NCI-H2029 treated with DMSO at 0.1 percent for 48 hours (cell line): ENCODE measurements at places on chromosomes 7 and 10.

- no peak for DNase-seq
Measured at GRCh38 chr10:75597773-75598440, 166.5 kb downstream of the LRMDA start.

DNA sequence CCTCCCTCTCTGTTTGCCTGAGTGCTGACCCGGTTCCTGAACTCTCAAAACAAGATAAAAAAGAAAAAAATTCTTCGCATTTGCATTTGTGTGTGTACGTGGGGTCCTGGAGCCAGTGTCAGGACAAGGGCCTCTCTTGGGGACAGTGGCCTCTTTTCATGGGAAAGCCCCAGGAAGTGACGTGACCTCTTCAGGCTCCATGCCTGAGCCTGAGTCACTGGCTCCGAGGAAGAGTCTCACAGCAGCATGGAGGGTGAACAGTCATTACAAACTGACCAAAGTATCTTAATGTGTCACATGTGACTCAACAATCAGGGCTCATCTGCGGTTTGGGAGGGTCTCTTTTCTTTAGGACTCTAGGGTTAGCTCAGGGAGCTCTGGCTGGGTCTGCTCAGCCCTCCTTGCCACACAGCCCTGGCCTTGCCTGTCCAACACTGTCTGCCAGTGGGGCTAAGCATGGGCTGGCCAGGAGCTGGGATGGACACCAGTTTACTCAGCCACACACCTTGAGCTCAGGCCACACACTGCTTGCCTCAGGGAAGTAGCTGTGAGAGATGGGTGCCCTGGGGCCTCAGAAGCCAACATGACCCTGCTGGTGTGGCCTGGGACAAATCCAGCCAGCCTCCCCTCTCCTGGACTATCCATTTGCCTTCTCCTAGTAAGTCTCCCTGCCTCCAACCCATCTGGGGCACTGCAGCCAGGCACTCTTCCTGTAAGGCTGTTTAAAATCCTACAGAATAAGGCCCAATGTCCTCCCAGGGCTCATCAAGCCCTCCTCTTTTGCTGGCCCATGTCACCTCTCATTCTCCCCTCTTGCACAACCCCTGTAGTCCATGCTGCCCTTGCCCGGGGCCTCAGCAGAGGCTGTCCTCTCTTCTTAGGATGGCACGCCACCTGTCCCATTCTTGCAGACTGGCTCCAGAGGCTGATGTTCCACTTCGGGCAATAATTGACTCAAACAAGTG, 10.5 kb downstream of the TMEM273 start:
- DNase-seq = no peak

DNA sequence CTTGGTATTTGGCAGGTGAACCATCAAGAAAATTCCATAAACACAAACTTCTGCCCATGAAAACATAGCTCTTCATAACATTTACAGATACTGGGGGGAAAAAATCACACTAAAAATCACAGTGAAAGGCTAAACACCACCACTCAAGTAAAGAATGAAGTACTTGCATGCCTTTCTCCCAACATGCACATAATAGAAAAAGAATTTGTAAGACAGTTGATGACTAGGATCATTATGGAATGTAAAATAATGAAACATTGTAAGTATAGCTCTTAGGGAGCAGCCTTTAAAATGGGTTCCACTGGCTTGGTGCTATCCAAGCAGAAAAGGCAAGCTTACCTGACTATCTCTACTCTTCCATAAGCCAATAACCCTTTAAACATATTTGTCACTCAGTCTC, 299.9 kb upstream of the LRRN3 start:
- DNase-seq = no peak

DNA sequence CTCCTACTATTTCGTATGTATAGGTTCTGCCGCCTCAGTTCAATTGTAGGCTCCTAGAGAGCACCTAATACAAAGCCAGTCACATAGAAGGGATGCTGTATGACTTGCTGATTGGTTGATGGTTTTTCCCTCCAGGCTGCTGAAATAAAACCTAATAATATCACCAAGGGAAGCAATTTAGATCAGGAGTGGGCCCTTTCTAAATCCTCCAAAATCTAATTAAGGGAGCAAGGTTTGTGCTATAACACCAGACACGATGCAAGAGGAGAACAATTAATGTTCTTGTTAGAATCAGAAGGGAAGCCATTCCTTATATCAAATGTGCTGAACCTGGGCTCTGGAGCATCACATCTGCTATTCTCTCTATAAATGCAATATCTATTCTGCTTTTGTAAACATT, 42.0 kb upstream of the SLC13A1 start:
- DNase-seq = no peak

DNA sequence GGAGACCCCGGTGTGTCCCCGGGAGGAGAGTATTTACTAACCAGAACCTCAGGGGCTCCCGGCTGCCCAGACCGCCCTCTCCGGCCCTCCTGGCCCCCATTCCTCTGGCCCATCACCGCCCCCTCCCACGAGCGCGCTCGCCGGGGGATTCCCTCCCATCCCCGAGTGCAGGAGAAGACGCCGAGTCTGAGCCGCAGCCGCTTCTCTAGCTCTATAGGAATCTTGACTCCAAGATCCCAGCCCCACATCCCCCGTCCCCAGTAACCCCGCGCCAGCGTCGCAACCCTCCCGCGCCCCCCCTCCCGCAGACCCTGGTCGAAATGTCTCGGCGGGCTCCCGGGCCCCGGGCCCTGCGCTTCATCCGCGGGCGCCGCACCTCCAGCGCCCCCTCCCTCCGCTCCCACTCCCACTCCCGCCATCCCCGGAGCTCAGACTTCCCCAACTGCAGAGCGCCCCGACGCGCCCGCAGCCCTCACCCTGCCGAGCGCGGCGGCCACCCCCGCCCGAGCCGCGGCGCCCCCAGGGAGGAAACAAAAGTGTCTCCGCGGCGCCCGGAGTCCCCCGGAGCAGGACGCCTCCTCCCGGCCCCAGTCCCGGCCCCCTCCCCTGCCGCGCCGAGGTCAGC, 541 bp downstream of the ELMO1 start:
- no peak for DNase-seq

DNA sequence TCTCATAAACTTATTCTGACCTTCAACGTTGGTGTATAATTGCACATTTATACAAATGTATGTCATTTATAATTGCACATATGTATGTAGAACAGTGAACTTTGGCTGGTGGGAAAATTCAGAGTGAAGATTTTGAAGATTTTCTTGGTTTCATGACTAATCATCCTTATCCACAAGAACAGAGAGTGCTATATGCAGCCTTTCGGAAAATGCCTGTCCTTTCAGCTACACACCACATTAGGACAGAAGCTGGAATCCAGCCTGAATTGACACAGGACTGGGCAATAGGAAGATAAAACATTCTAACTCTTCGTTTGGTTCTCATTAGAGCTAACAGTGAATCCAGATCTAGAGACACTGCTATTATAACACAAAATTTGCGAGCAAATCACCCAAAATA, 166.2 kb downstream of the PDE1C start:
- no peak for DNase-seq

DNA sequence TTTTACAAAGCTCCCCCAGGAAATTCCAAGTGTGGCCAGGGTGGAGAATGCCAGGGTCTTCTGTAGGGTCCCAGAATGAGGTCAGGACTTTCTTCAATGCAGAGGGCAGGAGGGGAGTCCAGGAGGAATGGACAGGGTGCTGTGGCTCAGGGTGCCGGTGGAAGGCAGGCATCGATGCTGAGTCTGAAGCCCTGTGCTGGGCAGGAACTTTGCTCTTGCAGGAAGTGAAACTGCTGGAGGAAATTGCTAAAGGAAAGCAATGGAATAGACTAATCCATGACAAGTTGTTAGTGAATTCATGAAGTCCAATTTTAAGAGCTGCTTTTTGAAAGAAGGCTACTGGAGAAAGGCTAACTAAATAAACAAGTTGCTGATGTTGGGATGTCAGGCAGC, 14.8 kb downstream of the PTPRE start:
- DNase-seq = no peak

- DNase-seq = no peak
Measured at GRCh38 chr10:28958468-28958867, 281.1 kb downstream of the BAMBI start.
